ENCODE measurements at places on chromosomes 2 and 18. TPM values are rescaled to one million over a fixed set of nuclear protein-coding genes. Genes with fewer than 3 reads are reported as not detected.

- DNase-seq = no peak
These were observed 15.0 kb upstream of the TEX51 start for GRCh38 chr2:126883666-126884040.

DNA sequence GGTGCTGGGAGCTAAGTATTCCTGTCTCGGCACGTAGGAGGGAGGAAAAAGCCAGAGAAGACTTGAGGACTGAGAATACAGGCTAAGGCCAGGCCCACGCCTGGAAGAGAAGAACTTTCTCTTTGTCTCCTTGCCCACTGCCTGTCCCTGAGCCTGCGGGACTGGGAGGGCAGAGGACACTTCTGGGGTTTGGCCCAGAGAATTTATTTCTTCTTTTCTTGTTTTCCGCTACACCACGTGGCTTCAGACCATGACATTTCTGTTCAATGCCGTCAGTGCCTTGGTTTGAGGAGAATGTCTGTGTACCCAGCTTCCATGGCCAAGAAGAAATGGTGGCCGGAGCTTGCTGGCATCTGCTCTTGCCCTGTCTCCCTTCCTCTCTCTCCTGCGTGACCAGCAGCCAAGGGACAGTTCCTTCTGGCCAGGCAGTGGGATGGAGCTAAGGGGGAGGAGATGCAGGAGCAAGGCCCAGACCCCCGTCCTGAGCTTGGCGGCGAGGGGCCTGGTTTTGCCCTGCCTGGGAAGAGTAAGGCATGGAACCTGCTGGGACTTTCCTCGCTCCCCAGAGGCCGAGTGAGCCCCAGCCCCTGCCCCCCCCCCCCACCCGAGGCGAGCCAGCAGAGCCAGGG, 140.3 kb downstream of the KLHL29 start:
- no peak for DNase-seq

- DNase-seq = no peak
These were observed 40.4 kb downstream of the FRZB start for GRCh38 chr2:182826064-182826463.

- DNase-seq = peak; percentile 96
These were observed at the start of gene CD28 for GRCh38 chr2:203706403-203706802. TSS of gene CD28 (plus strand) at chr2:203706639. CDS start at chr2:203706697, 58 bp downstream.

DNA sequence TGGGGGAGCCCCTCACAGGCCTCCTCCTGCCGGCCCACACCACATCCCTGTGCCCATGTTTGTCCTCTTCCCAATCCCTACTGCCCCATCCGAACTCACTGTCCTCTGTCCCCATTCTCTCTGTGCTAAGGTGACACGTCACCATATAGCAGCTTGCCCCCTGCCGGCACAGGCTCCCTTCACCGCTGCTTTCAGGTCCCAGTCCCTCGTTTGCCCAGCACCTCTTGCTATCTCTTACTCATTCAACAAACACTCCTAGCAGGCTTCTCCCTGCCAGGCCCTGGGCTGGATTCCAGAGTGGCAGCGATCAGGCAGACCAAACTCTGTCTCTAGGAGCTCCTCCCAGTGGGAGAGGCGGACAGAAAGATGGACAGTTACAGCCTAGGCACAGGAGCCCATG, 74.3 kb downstream of the TFCP2L1 start:
- no peak for DNase-seq

GRCh38 chr2:70509565-70509964, 44.1 kb downstream of the TGFA start:
- no peak for DNase-seq

DNA sequence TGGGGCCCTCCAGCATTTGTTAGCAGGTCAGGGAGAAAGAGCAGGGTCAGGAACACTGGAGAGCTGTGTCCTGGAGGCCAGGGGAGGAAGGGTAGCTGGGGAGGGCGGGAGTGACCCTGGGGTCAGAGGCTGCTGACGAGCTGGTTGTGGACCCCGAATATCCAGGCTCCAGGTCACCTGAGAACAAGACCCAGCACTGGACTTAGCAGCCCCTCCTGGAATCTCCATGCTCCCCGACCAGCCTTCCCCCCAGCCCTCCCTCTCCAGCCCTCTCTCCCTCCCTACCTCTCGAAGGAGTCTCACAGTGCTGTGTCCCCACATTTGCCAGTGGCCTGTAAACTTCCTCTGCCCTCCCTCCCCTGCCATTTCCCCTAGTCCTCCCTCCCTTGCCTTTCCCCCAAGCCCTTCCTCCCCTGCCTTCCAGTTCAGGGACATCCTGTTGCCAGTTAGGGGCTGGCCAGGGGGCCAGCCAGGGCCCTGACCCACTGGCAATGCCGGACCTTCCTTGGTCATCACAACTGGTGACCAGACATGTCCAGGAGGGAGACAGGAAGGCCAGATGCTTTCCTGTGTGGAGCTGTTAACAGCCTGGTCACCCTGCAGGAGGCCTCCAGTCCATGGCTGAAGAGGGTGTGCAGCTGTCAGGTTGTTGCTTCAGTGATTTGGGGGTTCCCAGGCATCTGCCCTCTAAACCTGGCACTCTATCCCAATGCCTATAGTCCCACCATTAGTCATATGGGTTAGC, 50.0 kb upstream of the FAHD2A start:
- DNase-seq = no peak

DNA sequence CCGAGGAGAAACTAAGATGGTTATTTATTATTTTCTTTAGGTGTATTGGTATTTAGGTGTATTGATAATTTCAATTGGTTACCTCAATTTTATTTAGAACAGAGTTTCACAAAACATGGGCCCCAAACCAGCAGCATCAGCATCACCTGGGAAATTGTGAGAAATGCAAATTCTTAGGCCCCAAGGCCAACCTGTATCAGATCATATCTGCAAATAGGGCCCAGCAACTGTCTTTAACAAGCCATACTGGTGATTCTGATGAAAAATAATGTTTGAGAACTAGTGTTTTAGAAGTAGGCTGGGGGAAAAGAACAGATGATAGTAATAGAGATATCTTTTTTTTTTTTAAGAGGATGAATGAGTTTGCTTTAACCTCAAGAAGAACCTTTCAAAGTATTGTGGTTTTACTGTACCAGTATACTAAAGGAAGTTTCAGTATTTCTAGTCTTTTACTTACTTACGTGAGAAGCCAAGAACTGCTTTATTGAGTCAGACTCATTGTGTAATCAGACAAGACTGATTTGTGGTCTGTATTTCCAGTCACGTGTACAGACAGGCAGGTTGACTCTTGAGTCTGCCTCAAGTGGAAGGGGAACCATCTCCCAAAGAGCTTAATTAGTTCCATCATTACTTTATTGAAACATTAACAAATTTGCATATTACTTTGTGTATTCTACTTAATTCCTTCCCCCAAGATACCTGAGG, 60.4 kb upstream of the GAREM1 start:
- DNase-seq = peak; percentile 66

- DNase-seq = no peak
These were observed 2.8 kb downstream of the ARID5A start for GRCh38 chr2:96539215-96539920.

- no peak for DNase-seq
These were observed 306.0 kb downstream of the CLIP4 start for GRCh38 chr2:29420999-29421782.

DNA sequence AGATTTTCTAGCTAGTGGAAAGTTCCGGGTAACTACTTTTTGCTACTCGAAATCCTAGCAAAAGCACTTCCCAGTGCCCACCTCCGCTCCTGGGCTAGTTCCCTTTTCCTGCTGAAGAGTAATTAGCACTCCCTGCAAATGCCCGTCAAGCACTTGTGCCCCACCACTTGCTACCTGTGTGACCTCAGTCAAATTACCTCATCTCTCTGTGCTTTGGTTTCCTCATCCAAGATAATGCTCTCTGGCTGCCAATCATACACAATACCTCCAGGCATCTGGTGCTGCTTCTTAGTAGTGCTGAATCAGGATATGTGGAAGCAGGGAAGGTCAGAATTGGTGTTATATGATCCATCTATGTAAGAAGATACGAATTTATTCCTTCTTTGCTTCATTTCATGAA, 102.1 kb upstream of the CDCA7 start:
- no peak for DNase-seq

The GALNT3 gene
- 3.2 TPM for total RNA-seq

The RNPEPL1 gene
- 121 TPM for total RNA-seq

The TFPI gene
- total RNA-seq = not detected

The CRYBA2 gene
- total RNA-seq = not detected

The PARD6G gene
- 0.25 TPM for total RNA-seq

The C2orf66 gene
- not detected for total RNA-seq

Measured in naive thymus-derived CD8-positive, alpha-beta T cell (primary cell).